ENCODE measurements at places on chromosomes 12 and 14.

GRCh38 chr12:38761636-38762342 lies 143.6 kb downstream of the CPNE8 start:
- DNase-seq: no peak

DNA sequence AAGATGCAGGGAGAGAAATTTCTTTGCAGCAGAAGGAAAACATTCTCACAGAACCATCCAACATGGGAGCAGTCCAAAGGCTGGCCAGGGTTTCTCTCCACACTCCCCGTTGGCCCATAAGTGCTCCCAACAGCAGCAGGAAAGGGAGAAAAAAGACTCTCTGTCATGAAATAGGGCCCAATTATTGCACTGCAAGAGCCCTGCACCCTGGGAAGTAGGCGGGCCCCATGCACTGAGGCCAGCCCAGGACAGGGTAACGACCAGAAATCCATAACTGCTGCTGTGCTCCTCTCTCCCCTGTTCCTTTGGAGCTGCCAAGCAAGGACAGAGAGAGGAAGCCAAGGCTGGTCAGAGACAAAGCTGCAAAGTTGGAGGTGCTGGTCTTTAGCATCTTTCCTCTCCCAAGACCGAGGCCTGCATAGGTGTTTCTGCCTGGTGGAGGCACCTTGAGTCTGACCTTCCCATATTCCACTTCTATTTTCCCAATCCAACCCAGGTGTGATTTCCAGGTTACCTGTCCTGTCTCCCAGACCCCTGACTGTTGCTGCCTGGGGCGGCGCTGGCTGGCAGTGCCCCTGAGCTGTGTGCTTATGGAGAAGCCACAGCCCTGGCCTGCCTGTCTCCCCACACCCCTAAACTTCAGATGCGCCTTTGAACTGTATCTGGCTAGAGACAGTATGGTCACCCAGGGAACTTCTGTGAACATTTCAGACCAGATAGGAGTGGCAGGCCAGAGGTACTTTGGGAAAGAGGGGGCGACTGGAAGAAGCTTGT lies 6.8 kb downstream of the GALNT16 start:
- no peak for DNase-seq

DNA sequence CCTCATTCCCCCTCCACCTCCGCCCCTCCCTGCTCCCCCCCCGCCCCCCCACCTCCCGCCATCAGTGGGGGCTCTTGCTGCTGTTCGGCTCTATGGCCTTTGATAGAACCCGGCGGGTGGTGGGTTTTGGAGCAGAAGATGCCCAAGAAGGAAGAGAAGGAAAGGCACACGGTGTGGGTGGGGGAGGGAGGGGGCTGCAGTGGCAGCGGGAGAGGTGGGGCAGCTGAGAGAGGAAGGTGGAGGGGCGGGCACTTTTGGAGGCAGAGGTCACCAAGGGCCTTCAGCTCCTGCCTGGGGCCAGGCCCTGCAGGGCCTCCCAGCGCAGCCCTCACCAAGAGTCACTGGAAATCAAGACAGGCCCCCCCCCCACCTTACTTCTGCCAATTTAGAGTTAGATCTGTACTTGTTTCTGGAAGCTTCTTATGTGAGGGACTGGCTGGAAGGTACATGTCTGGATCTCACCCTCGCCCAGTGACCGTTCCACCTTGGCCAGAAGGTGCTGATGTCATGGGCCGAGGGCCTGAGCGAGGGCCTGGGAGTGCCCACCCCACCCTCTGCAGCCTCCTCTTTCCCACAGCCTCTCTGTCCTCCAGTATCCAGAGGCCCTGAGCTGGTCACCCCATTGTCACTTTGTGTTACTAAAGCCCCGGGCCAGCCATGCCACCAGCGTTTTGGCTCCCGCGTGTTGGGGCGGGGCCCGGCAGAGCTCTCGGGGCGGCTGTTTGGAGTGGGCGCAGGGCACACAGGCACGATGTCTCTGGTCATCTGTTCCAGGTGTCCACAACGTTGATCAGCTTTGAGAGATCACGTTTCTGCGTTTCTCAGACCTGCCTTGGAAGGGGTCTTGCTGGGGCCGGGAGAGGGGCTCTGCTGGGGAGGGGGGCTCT lies 153.9 kb downstream of the KIF26A start:
- peak; percentile 8 for DNase-seq

DNA sequence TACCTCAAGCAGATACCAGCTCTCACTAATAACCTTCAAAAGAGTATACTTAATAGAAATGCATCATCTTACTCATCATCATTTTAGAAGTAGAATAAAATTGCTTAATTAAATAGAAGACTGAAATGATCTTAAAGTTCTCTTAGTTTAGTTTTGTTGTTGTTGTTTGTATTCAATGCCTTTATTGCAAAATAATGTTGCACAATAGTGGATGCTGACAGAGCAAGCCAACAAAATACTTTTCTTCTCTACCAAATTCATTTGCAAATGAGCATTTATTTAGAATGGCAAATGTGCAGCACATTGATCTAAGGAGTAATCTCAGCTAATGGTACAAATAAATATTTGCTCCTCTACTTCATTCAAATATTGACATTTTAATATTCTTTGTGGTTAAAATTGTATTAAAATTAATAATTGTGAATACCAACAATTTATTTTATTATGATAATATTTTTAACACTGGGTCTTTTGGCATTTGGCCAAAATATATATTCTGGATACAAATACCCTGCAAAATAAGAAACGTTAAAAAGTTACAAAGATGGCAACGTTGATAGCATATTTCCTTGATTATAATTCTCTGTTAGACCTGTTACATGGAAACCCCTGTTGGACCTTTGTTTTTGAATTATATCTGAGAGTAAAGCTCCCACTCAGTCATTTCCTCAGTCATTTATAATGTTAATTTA lies 496.1 kb downstream of the RERGL start:
- no peak for DNase-seq

DNA sequence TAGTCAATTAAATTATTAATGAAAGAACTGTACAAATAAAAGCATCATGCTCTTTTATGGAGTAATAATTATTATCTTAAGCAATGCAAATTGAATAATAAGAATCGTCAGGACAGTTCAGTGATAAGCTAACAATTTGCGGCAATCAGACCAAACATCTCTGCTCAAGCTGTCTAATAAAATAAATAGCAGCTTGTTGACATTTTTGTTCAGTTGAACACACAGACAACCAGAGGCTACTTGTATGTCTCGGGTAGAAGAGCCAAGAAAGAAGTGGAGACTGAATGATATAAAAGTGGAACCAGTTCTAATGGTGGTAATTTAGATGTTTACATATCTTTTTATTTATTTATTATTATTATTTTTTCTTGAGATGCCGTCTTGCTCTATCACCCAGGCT lies 57.4 kb upstream of the FOXN3 start:
- DNase-seq: no peak

GRCh38 chr14:94654071-94654861 lies 42.1 kb downstream of the SERPINA3 start:
- DNase-seq: no peak

GRCh38 chr12:110280392-110280778 lies 662 bp upstream of the ATP2A2 start:
- peak; percentile 59 for DNase-seq

DNA sequence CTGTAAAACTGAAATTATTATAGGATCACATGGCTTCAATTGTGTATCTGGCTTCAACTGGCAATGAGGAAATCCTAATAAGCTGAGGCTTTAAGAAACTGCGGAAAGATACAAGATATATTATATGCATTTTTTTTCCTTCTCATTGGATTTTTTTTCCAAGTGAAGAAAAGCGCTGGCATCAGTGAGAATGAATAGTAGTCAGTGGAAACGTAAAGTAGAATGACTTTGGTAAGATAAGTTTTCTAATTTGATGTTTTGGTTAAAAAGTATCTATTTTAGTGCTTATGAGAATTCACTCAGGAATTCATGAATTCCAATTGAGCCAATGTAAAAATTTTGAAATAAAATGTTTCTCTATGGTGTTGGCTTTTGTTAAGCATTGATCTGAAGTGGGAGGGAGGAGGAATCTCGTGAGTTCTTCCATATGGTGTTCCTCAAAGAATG lies 173.5 kb upstream of the FRMD6 start:
- no peak for DNase-seq

GRCh38 chr12:62971769-62972525 lies 37.0 kb upstream of the PPM1H start:
- no peak for DNase-seq

DNA sequence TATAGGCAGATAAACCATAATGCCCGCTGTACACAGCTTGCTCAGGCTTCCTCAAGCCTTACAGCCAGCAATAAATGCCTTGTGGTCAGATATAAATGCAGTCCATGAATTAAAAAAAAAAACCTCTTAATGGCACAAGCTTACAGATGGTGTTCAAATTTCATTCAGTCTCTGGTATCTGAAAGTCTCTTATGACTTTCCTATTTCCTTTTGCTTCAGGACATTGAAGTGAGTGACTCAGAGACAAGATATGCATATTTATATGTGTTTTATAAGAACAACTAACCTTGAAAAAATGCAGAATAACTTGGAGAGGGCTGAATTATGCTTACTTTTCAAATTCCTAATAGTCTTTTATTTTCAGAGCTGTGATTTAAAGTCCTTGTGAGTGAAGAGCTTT lies 426.9 kb upstream of the MIS18BP1 start:
- DNase-seq: no peak

- no peak for DNase-seq
Measured at GRCh38 chr12:79725987-79726386, 35.2 kb upstream of the PAWR start.

GRCh38 chr12:52011602-52012214 lies 5.0 kb downstream of the TAMALIN start:
- DNase-seq: no peak

- DNase-seq: no peak
Measured at GRCh38 chr12:77667101-77667500, 163.6 kb upstream of the NAV3 start.

DNA sequence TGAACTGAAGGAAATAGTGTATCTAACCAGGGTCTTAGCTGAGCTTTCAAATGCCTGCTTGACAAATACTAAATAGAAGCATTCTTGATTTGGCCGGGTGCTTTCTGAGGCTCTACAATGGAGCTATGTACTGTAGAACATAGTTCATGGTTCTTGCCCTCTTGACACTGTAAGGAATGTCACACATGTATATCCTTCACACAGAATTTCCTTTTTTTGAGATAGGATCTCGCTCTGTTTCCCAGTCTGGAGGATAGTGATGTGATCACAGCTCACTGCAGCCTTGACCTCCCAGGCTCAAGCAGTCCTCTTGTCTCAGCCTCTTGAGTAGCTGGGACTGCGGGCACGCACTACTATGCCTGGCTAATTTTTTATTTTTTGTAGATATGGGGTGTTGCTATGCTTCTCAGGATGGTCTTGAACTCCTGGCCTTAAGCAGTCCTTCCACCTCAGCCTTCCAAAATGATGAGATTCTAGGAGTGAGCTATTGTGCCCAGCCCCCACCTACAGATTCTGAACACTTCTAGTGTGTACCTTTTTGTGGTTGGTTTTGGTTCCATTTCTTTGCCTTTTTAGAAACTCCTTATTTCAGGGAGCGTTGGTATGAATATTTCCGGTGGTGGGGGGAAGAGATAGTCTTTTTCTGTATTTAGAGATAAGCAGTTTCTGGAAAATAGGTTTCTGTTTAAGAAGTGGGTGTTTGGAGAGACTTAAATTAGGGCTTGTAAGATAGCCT lies 4.2 kb downstream of the MLXIP start:
- DNase-seq: no peak

DNA sequence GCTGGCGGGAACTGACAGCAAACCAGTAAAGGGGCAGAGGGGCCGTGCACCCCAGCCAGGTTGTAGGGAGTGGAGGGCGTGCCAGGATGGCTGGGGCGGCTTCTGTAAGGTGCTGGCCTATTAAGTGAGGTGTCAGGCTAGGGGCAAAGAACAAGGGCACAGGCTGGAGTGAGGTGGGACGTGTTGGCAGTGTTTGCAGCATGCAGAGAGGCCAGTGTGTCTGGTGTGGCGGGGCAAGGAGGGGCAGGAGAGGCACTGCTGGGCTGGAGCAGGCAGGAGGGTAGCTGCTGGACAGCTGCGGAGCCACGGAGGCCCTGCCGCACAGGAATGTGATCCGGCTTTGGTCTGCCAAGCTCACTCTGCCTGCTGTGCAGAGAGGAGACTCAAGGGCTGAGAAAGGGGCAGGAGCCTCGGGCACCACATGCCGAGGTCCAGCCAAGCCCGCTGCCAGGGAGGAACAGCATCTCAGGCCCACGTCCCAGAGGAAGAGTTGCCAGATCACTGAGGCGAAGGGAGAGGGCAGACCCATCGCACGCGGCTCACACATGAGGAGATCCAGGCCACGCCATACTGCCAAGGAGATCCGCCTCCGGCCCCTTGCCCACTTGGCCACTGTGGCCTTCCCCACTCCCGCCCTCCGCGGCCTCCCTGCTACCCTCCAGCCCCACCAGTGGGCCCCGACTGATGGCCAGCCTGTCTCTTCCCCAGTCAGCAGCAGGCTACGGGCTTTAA lies 46.8 kb downstream of the AMN start:
- no peak for DNase-seq

DNA sequence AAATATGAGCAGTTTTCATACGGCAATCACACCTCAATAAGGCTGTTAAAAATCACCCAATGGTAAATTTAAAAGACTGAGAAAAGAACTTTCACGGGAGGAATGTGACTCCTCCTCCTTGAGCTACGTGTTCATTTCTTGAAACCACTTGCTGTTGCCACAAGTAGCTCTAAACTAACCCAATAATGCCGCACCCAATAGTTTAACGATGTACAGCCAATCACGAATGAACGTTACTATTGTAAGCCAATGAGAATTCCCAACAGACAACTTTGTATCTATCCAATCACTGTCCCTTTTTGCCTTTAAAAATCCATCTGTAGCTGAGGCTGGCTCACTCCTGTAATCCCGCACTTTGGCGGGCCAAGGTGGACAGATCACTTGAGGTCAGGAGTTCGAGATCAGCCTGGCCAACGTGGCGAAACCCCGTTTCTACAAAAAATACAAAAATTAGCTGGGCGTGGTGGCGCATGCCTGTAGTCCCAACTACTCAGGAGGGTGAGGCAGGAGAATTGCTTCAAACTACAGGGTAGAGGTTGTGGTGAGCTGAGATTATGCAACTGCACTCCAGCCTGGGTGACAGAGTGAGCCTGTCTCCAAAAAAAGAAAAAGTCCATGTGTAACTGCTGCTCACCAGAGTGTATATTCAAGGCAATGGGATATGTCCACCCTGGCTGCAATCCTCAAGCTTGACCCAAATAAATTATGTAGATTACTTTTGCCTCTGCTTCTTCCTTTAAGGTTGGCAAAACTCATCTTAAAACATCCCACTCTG lies 24.4 kb upstream of the BTBD6 start:
- DNase-seq: no peak

DNA sequence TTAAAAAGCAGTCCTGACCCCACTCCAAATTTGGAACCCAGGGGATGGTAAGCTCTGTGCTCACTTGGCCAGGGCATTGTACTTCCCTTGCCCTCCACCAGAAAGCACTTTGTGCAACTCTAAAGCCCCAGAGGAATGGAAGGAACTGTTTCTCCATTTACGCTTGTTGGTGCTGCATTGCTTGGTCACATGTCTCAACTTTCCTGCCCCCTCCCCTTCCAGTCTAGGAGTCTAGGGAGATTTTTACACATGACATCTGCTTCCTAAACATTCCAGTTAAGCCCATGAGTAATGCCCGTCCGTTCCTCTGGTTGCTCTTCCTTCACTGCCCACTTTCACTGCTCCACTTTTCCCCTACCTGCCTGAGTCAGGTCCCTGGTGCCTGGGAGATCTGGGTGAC lies 92.6 kb upstream of the MAP1LC3B2 start:
- no peak for DNase-seq

- DNase-seq: peak; percentile 83
Measured at GRCh38 chr12:7989827-7990491, 42.6 kb upstream of the FOXJ2 start.

GRCh38 chr14:51176839-51177238 lies 63.2 kb upstream of the TMX1 start:
- DNase-seq: no peak

Data from CD4-positive, alpha-beta T cell treated with Interleukin-4 for 1 hour (primary cell).